ENCODE measurements at places on chromosomes 6 and 20.

DNA sequence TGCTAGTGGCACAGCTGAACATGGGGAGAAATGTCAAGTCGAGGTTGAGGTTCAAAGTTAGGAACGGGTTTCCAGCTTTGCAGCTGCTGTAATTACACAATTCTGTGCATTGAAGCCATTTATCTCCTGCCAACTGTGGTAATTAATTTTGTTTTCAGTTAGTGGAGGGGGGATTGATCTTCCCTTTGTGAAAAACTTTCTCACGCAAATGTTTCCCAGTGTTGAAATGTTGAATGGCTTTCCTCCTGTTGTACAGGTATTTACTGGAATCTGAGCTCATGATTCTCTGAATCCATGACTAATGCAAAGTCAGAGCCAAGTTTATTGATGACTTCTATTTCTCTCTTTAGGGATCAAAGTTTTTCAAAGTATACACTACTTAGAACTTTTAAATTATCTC is 198.4 kb upstream of the SLC35B3 start:
- DNase-seq, result no peak

DNA sequence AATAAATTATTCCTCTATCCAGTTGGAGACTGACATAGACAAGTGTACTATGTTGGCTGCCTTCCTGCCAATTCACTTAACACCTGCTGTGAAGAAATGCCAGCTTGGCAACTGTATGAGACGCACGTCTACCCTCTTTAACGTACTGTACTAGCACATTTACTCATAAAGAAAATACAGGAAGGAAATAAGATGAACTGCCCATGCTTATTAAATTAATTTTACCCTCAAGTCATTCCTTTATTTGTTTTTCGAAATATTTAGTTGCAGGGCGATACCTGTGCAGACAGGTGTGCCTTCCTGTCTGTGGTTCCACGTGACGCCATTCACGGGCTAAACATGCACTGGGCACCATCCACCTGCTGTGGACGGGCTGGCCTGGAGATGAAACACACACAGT is 52.0 kb downstream of the PSMG4 start:
- no peak for DNase-seq

- no peak for DNase-seq
These were observed 19.9 kb downstream of the CST9L start for GRCh38 chr20:23548408-23548807.

DNA sequence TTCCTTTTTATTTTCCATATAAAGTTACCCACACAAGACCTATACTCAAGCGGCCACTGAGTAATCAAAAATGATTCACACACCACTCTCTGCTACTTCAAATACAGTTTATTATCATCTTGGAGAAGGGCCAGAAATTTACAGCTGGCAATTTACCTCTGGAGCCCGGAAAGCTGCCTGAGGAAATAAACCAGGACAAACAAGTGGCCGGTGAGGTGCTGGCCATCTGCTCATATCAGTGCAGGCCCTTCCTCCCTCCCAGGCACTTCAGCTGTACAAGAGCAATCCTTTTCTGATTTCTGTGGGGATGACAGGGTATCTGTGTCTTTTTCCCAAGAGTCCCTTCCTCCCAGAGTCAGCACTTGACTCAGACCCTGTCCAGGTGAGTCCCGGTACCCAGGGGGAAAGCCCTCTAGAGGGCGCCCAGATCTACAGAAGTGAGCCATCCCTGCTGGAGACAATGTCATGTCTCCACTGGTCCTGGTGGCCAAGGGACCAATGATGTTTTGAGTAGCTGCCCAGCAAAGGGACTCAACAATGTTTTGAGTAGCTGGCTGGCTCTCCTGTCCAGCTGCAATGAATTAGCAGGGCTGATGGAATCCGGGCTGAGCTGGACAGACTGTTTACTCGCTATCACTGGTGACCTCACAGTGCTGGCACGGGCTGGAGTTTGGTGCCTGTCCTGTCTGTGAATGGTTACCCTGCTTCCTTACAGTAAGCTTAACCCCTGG is 23.6 kb downstream of the LRP11 start:
- no peak for DNase-seq

GRCh38 chr6:155100087-155100486 is 105.0 kb downstream of the TIAM2 start:
- no peak for DNase-seq

DNA sequence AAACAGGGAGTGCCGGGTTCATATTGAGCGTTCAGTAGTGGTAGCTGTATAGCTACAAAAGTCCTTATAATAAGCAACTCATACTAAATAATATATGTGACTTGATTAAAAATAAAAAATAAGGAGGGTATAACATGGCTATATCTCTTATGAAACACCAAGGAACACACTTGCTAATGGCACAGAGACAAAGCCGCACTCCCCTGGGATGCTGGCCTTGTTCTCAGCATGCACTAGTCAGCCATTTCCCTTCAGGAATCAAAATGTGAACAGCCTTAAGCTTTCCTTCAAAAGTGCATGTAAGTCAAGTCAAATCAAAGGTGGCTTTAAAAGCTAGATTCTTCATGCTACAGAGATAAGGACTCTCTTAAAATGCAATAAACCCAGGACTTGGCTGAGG is 9.4 kb downstream of the HMGCLL1 start:
- no peak for DNase-seq

- no peak for DNase-seq
These were observed 88.6 kb downstream of the BFSP1 start for GRCh38 chr20:17442588-17442987.

DNA sequence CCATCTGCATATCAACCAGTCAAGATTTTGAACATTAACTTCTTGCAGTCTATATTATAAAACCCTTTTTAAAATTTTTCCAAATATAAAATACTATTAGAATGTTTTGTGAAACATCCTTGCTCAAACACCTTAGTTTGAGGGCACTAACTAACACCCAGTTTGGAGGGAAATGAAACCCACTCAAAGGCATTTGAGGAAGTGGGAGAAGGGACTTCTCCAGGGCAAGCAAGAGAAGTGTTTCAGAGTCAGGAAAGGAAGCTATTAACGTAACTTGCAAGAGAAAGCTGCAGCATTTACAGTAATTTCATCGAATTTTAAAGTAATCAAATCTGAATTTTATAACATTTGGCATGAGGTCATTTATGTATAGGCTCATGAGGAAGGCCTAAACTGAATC is 21.3 kb downstream of the MTFR2 start:
- DNase-seq, result no peak

DNA sequence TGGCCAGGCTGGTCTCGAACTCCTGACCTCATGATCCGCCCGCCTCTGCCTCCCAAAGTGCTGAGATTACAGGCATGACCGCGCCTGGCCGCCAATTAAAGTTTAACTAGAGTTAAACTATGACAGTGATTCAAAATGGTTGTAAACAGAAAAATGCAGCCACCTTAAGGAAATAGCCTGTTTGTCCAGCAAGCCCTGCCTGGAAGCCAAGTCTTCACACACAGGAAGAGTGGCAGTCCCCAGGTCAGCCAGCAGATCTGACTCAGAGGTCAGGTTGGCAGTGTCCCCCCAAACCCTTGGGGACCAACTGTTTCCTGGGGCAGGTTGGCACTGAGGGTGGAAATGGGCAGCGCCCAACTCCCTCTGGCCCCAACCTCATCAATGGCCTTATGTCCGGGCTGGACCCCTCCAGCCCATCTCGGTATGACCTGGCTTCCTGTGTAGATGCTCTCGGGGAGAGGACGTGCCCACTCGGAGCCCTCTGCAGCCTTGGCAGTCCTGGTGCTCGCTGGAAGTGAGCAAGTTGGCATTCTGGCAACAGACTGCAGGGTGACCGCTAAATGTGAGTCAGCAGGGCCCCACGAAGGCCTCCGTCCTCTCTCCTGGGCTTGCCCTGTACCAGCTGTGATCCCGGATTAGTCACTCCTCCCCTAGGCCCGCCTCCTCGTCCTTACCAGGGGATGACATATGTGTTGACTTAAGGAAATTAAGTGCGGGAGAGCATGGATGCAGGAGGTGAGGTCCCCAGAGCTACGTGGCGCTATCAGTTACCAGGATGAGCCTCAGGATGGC is 9.7 kb upstream of the HSP90AB1 start:
- no peak for DNase-seq

- DNase-seq, result no peak
These were observed 23.0 kb downstream of the MAP1LC3A start for GRCh38 chr20:34581341-34582184.

GRCh38 chr6:56002336-56002735 is 126.9 kb upstream of the BMP5 start:
- no peak for DNase-seq

DNA sequence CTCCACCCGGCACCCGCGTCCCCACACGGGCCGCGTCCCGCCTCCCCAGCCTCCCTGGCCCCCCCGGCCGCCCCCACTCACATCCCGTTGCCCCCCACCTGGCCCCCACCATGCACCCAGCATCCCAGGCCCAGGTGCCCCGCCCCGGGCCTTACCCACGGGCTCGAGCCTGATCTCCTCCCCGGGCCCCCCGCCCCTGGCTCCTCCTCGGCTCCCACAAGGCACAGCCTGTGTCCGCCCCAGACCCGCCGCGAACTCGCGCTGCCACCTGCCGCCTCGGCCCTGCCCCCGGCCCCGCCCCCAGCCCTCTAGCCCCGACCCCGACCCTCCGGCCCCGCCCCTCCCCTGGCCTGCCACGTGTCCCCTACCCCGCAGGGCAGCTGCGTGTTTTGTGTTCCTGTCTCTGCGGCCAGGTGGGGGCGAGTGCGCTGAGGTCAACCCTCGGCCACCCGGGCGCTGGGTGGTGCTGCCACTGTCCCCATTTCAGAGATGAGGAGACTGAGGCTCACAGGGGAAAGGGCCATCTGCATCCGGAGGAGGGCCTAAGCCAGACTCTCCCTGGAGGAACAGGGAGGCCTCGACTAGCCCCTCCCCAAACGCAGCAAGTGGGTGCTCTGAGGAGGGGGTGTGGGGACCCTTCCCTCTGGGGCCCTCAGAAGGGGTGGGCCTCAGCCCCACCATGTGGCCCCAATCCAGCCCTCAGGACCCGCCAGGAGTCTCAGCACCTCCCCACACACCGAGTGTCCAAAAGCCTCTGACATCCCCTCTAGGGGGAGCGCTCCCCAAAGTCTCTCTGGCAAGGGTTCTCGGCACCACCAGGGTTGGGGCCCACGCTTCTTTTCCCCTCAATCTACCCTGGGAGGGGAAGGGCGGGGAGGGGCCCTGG is 99.8 kb downstream of the TAF4 start:
- DNase-seq, result no peak

DNA sequence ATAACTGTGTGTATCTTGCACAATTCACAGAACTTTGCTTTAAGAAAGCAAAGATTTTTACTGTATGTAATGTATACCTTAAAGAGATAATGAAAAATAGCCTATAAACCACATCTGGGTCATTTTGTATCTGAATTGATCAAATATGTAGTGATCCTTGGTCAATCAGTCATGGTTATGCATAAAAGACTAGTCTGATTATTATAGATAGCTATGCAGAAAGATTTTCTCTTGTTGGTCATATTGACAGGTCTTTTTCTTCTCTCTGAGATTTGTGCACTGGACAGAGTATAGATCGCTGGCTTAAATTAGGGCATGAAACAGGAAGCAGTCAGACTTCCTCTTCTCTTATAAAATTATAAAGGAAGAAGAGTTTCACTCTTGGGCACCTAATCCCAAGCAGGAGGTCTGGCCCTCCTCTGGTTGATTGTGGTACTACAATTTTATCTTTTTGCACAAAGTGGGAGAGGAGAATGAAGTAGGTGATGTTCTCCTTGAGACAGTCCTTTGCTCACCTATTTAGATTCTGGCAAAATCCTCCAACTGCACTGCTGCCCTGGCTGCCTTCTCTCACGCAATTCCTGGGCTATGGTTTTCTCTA is 380.9 kb upstream of the RGS17 start:
- DNase-seq, result no peak

DNA sequence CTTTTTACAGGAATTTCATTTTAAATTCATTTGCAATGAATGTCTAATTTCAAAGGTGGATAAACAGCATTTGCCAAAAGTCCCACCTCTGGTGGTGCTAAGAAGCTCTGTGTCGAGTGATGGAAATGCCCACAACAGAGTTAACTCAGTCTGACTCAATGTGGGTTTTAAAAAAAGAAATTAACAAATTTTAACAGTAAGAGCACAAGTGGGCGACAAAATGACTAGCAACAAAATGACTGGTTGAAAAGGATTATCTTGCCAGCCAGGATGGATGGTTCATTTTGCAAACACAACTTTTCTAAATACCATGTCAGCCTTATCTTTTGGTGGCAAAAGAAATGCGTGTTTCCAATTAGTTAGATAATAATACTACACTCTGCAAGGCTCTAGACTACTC is 14.3 kb upstream of the TAGAP start:
- DNase-seq, result no peak

- DNase-seq, result no peak
These were observed 656.9 kb downstream of the PTPRT start for GRCh38 chr20:42532831-42533230.

DNA sequence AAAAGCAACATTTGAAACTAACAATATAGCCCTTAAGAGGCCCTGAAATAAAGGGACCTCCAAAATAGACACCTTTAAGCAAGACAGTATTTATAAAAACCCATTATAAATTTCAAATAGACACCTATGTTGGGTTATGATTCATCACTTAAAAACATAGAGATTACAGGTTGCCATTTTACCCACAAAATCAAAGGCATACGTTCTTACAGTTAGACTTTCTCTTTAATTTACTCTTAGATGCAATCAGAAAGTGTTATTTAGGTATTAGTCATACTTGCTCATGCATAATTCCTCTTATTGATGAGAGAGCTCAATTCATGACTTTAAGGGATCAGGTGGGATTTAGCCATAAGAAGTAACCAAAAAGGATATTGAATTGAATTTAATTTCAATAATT is 51.5 kb upstream of the TMEM200A start:
- no peak for DNase-seq

- DNase-seq, result no peak
These were observed 742.0 kb upstream of the POU3F2 start for GRCh38 chr6:98092331-98092730.

DNA sequence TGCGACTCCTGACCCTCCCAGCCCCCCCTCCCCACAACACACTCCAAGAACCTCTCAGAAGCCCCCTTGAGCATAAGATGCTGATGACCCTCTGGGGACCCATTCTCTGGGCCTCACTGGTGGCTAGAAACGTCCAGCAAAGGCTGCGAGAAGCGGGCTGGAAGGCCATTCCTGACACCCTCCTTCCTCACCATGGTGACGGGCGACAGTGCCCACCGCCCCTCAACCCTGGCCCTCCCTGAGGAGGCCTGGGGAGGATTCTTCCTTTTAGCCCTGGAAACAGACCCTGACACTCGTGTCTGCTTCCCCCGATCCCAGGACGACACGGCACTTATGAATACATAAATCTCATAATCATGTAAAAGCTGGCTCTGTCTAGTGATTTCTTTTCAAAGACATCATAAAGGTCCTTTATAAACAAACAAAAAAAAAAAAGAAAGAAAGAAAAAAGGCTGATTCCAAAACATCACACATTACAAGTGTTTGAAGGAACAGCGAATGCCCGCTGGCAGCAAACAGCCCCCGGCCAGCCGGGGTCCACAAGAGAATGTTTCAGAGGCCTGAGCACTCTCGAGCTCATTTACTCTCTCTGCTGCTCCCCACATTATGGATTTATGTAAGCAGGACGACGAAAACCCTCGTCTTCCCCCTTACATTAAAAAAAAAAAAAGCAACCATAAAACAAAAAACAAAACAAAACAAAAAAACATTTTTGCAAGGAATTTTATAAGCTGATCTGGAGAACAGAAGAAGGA is 40.7 kb downstream of the PREX1 start:
- no peak for DNase-seq

All from brain pericyte (primary cell).